ENCODE measurements at places on chromosomes 2 and 18.
A peak's percentile ranks its signal among the peaks of the same experiment; 100 is the strongest.

- no peak for DNase-seq
These were observed 90.1 kb downstream of the ACVR1 start for GRCh38 chr2:157785866-157786662.

- no peak for DNase-seq
These were observed 109.7 kb downstream of the CTNNA2 start for GRCh38 chr2:79622508-79622907.

GRCh38 chr2:44535376-44535775, 173.6 kb downstream of the CAMKMT start:
- DNase-seq: no peak

DNA sequence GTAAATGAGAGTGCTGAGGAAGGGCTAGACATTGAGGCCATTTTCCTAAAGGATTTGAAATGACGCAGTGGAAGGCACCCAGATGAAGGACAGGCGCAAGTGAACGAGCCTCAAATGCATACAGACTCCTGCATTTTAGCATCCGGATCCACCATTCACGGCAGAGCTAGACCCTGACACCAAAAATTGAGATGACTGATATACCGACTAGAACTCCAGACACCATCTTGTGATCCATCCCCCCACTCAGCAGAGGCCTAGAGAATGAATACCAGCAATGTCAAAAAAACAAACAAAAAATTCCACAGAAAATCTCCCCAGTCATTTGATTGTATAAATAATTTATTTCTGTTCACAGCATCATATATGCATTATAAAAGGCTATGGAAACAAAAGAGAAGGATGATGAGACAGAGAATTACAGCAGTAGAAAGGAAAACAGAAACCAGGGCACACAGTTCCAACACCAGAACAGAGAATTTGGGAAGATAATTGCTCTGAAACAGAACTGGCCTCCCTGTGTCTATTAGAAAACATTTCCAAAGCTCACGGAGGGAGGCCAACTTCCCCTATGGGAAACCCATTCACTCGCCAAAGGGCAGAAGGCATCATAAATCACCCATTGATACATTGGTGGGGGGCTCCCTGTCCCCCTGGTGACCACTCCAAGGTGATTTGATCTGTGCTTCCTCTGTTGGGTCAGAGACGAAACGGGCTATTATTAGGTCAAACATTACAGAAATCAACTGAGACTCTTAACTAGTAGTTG, 4.0 kb downstream of the ARL4C start:
- no peak for DNase-seq

DNA sequence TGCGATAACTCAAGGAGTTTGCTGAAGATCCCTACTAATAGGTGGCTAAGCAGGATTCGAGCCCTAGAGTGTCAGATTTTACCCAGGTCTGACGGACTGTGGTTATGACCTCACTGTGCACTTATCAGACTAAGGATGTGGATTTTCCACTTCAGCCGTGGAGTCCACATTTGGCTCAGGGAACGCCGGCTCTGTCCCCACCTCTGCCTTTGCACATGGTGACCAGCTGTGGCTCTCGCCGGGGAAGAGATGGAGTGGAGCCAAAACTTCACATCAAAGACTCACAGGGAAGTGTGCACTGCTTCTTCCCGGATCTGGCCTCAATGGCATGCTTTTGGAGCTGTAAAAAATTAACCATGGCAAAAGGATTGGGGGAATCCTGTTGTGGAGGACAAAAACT, 249.3 kb upstream of the APCDD1 start:
- DNase-seq: no peak

GRCh38 chr18:9547782-9548181, 66.6 kb downstream of the PPP4R1 start:
- no peak for DNase-seq

- no peak for DNase-seq
These were observed 230.7 kb downstream of the MYO3B start for GRCh38 chr2:170408461-170409163.

DNA sequence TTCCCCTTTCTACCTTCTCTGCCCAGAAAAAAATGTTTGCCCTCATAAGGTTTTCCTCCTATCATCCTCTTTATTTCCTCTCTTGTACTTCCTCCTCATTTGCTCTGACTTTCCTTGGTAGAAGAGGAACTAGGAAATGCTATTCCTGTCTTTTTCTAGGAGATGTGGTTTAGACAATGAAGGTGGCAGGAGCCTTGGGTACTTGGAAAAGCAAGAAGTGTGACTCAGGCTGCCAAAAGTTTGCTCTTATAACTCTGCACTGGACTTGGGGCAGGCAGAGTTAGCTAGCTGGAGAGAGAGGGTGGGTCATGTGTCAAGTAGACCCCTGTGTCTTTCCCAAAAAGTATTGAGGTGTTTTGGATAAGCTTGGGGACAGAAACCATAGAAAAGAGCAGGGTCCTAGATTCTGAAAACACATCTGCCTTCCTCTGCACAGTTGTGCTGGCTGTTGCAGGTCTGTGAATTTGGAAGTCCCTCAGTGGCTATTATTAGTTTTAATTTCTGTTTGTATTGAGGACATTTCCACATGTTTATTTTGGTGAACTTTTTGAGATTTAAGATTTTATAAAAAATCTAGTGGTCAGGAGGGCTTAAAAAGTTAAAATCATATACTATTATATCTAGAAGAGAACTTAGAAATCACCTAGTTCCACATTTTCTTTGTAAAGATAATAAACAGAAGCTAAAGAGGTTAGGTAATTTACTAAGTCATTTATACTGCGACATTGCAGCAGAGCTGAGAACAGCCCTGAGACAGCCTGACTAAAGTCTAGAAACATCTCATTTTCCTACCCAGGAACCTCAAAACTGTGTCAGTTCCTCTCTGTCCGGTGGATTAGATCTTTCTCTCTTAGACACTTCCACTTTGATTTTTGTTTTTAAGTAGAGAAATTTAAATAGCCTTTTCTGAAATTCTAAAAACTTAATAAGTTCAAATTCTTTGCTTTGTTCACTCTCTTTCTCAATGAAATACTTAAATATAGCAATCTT, 16.0 kb downstream of the INSIG2 start:
- no peak for DNase-seq

- DNase-seq: no peak
These were observed 118.0 kb upstream of the TMEM200C start for GRCh38 chr18:6013171-6013810.

DNA sequence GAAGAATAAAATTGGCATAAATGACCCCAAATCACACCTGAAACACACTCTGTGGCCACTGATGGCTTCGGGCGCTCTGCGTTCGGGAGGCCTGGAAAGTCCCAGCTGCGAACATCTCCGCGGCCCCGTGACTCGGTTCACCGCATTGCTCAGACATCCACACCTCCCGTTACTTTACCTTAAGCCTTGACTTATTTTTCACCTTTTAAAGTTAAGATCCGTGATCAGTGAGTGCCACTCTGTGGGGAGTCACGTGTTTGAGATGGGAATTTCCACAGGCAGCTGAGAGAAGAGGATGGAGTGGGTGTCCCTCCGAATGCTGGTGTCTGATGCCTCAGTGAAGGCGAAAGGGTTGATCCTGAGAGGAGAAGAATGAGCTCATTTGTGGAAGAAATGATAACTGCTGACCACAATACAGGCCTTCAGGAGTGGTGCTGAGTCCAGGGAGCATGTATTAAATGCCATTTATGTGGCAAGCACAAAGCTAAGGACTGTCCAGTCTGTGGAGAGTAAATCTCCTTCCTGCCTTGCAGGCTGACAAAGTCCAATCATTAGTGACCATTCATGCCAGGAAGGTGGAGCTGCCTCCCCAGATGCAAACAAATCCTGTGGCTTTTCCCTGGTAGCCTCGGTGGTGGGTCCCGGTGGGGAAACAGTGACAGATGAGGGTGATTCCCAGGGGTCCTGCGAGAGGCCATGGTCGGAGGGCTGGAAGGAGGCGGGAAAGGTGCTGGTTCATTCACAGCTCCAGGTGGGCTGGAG, 168.8 kb downstream of the RTP5 start:
- DNase-seq: no peak

DNA sequence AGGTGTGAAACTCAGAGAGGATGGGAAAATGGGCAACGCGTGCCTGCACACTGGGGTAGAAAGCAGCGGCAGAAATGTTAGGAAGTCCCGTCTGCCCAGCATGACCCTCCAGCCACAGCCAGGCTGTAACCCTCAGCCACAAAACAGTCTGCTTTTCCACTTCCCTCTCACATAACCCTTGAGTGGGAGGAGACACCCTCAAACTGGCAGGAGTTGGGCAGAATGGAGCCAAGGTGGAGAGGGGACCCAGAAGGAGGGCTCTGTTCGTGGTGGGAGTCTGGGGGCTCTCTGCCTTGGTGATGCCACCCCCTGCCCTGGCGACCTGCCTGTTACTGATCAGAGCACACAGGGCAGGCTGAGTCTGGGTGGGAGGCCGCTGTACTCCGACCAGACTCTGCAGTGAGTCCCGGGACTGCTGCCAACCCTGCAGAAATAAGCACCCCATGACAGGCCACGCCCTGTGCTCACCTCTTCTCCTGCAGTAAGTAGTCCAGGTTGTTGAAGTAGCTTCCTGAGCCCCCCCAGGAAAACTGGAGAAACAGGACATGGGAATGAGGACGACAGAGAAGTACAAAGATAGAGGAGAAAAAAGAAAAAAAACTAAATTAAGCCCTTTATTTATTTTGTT, 16.0 kb downstream of the FAM178B start:
- no peak for DNase-seq

DNA sequence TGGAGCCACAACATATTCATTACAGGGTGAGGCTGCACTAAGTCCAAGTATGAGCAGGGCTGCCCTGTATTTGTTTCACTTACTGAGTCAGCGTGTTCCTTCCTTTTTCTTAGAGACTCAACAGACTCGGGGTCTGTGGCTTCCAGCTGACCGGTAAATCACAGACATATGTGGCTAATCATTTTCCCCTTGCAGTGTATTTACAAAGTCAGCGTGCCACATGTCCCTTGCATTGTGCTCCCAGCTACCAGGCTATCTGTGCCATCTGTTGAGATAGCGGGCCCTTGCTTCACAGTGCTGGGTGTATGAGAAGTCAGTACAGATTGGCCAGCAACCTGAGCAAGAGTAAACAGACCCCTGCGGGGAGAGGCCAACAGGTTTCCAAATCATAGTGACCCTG, 254.3 kb downstream of the LRRTM1 start:
- no peak for DNase-seq

GRCh38 chr18:1618364-1618763, 713.7 kb downstream of the ADCYAP1 start:
- DNase-seq: no peak

GRCh38 chr2:130353291-130354138, 2.3 kb upstream of the PTPN18 start:
- DNase-seq: no peak

GRCh38 chr2:166882851-166883250, 5.4 kb upstream of the XIRP2 start:
- no peak for DNase-seq

GRCh38 chr2:215624423-215624829, 188.6 kb upstream of the FN1 start:
- DNase-seq: no peak

GRCh38 chr18:55625901-55626300, 37.9 kb upstream of the TCF4 start:
- DNase-seq: no peak

- peak; percentile 95 for DNase-seq
These were observed 3.3 kb downstream of the MYCN start for GRCh38 chr2:15943378-15944280.

DNA sequence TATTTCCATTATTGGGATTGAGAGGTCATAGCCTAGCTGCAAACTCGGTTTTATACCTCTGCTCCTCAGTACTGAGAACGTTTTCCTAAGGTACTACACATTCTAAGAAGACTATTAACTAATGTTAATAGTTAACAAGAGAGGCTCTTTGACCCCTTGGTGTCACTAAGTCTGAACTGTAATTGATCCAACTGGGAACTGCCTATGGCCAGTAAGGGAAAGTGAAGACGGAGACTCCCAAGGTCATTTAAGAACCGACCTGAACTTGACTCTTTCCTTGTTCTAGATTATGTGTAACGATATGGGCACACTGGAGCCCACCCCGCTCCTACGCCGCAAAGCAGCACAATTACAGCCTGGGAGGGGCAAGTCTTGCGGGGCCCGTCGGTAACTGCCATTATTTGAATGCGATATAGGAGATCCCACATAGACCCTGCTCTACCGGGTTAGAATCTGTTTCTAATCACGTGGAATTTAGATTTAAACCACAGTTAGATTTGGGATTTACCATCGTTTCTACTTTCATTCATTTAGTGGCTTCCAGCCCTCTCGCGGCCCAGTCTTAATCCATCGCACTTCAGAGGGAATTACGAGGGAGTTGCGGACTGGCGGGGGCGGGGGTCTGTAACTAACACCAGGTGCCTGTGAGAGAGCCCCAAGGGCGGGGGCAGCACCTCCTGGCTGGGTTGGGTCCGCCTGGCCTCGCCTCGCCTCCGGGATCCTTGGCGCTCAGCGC, 84.1 kb upstream of the EPB41L3 start:
- no peak for DNase-seq

Data from Jurkat, Clone E6-1 (cell line).